ENCODE measurements at places on chromosomes 5 and 9.

DNA sequence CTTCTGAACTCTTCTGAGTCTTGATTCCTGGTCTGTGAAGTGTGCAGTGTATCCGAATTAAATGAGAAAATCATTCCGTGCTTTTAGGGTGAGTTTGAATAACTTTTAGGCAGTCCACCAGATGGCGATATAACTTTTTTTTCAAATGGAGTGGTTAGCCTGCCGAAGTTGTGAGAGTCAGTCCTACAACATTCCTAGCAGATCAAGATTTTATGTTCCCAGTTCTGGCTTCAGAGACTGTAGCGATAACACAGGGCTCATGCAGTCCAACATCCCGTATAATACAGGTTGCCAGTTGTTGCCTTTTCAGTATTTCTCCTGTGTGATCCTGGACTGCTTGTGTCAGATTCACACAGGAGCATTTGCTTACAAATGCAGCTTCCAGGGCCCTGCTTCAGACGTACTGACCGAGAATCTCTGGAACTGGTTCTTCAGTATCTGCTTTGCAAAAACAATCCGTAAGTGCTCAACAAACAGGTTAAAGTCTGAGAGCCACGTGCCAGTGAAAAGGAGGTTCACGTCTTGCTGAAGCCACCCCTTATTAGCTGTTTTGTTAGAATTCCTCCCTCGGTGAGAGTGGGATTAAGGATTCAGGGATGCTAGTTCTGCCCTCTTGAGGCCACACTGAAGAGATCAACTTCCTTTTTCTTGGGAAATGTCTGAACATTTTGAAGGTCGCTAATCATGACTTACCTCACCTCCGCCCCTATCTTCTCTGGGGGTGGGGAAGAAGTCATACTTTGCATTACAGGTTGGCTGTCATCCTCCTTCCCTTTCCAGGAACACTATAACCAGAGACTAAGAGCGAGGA lies 22.8 kb downstream of the SMIM3 start:
- no peak for DNase-seq

GRCh38 chr5:168291964-168292785 lies 730 bp downstream of the WWC1 start:
- DNase-seq = no peak

- DNase-seq = no peak
Measured at GRCh38 chr5:68780299-68780955, 313.4 kb upstream of the SLC30A5 start.

- DNase-seq = no peak
Measured at GRCh38 chr5:146089287-146089686, 16.1 kb downstream of the PLAC8L1 start.

All from urinary bladder (tissue), 4 donors.